Activated CD8-positive, alpha-beta memory T cell treated with anti-CD3 and anti-CD28 coated beads for 1 hour (primary cell): ENCODE measurements at places on chromosomes 2 and 18.

GRCh38 chr18:68505178-68505574 is 209.7 kb downstream of the TMX3 start:
- DNase-seq = no peak

DNA sequence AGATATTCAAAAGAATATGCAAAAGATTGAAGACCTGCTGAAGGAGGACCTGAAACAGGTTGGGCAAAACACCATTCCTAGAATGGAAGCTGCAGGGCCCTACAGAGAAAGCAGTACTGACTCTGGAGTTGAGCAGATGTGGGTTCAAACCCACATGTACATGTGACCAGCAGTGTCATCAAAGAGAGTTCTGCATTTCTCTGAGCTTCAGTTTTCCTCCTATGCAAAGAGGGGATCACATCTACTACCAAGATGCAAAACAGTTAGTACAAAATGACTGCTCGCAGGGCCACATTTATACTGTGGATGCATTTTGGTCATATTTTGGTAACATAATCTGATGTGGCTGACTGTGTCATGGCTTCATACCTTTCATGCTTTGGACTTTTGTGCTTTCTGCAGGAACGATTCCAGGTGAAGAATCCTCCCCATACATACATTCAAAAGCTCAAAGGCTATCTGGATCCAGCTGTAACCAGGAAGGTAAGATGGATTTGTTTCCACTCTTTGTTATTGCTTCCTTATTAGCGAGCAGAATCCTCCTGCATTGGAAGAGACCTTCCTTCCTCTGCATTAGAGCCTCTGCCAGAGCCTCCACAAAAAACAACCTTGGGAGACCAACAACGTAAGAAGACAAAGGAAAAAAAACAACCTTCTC is 174.8 kb downstream of the PRPF40A start:
- DNase-seq = no peak

- no peak for DNase-seq
Observed at GRCh38 chr2:70692256-70692655, 75.7 kb downstream of the ADD2 start.

DNA sequence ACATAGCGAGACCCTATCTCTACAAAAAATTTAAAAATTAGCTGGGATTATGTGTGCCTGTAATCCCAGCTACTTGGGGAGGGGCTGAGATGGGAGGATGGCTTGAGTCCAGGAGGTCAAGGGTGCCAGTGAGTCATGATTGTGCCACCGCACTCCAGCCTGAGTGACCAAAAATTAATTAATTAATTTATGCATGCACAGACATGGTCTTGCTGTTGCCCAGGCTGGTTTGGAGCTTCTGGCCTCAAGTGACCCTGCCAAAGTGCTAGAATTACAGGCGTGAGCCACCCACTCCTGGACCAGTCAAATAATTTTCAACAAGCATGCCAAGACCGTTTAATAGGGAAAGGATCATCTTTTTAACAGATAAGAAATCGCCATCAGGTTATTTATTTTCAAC is 57.7 kb upstream of the TFCP2L1 start:
- no peak for DNase-seq

DNA sequence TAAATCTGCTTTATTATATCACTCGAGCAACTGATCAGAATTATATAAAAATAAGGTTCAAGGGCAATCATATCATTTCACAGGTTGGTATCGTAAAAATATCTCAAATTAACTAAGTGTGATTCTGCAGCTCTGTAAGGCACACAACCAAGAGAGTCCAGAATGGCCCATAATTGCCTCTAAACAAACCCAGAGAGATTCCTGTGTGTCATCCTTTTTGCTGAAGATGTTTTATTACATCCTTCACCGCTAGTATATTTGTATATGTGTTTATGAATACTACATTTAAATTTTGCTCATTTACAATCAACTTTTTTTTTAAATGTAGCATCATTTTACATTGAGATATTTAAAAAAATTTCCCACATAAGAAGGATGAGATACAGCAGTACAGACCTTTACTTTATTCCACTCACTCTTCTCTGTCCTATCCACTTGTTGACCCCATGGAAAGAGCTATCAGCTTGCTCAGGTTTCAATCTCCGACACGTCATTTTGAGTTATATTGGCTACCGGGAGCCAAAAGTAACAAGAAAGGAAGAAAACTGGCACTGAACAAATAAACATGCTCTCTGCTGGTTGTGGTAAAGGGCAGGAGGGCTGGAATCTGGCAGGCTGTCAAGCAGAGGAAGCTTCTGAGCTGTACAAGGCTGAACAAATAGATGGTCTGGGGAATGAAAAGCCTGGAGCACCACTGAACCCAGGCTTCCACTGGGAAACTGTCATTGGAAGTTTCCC is 23.1 kb downstream of the PLA2R1 start:
- DNase-seq = no peak

DNA sequence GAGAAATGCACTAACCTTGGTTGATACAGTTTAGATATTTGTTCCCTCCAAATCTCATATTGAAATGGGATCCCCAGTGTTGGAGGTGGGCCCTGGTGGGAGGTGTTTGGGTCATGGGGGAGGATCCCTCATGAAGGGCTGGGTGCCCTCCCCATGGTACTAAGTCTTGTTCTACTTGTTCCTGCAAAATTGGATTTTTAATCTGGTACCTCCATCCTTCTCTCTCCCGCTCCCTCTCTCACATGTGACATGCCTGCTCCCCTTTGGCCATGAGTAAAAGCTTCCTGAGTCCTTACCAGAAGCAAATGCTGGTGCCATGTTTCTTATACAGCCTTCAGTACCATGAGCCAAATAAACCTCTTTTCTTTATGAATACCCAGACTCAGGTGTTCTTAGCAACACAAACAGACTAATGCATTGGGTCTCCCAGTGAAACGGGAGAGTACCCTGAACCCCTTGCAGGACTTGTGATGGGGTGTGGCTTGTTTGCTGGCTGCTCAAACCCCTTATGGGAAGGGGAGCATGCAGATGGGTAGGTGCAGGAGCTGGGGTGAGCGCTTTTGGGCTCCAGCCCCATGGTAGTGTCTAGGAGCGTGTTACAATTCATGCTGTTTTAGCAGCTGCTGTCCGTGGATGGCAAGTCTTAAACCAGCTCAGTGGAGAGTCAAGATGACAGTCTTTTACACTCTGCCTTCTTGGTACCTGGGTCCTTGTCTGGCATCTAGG is 27.2 kb downstream of the FAHD2B start:
- no peak for DNase-seq

GRCh38 chr2:164568317-164568716 is 53.0 kb downstream of the GRB14 start:
- no peak for DNase-seq

DNA sequence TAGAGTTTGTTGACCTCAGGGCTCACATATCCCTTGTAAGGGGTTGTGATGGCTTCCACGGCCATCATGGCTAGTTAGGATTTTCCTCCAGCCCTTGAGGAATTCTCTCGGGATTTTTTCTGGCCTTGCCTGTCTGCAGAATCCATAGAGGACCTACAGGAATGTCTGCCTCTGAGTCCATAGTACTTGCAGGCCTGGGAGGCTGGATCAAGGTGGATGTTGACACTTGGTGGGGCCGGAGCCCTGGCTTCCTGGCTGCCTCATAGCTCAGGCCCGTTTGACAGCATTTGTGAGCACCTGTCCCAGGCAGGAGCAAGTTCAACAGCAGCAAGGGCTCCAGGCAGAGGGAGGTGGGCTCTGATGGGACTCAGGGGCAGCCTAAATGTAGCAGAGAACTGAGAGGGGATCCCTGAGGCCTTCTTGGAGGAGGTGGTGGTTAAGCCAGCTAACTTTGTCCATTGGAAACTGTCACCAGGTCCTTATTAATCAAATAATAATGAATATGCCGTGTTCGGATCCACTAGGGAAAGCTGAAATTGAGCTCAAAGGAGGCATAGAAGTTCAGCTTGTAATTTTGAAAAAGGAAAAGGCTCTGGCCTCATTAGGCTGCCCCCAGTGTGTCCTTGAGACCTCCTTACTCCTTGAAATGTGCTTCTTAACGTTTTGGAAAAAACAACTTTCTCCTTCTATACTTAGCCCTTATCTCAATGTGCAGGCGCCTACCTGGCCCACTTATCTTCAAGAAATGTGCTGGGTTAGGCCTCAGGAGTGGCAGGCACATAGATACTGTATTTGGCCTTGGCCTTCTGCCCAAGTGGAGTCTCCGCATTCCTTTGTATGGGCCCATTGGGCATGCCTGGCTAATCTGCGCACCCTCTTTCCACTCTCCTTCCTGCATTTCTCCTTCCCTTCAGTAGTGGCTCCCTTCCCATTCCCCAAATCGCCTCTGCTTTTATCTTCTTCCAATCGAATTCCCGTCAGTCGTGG is 66.9 kb downstream of the HPCAL1 start:
- DNase-seq = no peak
